ENCODE measurements at places on chromosomes 11 and 22.

DNA sequence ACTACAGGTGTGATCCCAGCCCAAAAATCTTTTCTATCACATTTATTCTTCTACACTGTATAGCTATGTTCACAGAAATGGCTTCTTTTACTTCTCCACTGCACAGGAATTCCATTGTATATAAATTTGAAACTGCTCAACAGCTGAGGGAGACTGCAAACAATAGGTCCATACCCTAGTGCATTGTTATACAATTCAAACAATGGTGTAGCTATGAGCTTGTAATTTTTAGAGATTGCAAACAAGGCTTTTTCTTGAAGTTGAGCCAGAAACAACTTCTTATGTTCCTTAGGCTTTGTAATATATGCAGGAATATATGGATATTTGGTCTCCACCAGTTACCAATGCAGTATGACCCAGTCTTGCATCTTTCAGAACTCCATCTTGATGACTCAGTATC is 19.5 kb upstream of the SIK3 start:
- no peak for DNase-seq

DNA sequence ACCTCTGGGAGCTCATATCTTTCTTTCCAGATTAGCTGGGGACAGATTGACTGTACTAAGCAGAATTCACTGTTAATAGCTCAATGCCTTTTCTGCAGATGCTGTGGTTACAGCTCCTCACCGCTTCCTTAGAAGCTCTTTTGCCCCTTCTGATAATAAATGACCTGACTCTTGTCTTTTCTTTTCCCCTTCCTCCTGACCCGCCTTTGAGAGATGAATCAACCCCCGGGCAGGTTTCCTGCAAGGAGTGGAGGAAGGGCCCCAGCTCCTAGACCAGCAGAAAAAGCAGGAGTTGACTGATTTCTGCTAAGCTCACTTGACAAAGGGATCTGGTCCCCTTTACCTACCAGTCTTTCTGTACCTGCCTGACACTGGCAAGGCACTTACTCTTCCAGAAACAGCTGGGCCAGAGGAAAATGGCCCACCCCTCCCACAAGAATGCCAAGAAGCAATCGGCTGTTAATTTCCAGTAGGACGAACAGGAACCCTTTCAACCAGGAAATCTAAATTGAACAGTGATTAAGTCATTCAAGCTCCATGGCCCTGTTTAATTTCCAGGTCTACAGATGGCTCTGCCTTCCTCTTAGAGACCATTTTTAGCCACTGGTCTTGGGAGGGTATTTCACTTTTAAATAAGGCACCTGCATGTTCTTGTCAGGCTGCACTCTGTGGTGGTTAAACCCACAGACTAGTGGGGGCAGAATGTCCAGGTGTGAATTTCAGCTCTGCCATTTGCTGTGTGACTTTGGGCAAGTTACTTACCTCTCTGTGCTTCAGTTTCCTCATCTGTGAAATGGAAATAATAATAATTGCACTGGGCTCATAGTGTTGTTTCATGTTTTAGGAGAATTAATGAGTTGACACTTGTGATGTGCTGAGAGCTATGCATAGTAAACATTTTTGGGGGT is 67.5 kb downstream of the PRR5L start:
- no peak for DNase-seq

DNA sequence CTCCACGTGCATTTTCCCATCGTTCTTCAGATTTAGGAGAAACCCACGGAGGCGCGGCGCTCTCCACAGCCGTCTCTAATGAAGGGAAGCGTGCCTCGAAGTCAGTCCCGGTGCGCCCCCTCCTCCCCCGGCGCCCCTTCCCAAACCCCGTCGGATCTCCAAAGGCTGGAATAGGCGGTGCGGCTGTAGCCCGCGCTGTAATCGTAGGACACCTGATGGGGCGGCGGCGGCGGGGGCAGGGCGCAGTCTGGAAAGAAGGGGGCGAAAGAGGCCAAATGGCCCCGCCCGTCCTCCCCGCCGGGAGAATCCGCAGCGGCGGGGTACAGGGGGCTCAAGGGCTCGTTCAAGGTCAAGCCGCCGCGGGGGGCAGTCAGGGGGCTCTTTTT is 1.3 kb downstream of the FAM181B start:
- DNase-seq, result no peak

GRCh38 chr22:37161443-37161842 is 11.7 kb upstream of the IL2RB start:
- no peak for DNase-seq

DNA sequence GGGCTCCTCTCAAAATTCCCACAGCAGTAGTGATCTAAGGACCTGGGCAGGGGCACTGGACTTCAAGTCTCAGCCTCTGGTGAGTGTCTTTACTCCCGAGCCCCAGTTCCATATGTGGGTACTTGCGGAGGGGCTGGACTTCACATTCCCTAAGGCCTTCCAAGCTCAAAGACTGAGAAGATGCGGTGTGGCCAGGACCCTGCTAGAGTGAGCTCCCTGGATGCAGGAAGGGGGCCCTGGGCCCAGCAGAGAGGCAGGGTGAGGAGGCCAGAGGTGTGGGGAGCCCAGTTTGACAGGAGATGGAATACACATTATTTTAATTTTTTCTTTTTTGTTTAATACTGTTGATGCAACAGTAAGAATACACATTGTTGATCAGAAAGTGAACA is 83.7 kb downstream of the IGLL1 start:
- no peak for DNase-seq

GRCh38 chr22:20436307-20436767 is 1.3 kb downstream of the SCARF2 start:
- DNase-seq, result no peak

DNA sequence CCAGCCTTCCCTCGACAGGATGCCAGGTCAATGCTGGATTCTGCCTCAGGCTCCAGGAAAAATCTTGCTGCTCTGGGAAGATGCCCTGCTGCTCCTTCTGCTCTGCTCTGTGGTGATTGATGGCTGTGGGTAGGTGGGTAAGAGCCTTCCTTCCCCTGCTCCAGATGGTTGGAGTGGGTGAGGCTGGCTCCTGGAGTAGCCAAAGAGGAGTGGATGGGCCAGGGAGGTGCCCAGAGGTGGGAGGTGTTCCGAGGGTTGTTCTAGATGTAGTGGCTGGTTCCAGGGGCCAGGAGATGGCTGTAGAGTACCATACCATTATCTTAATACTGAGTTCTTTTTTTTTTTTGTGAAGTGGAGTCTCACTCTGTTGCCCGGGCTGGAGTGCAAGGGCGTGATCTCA is 99.6 kb upstream of the THY1 start:
- no peak for DNase-seq

Measured in GM20000 (cell line).